ENCODE measurements at places on chromosomes 5 and 9.

- no peak for DNase-seq
Measured at GRCh38 chr9:124209279-124209678, 48.5 kb upstream of the NEK6 start.

DNA sequence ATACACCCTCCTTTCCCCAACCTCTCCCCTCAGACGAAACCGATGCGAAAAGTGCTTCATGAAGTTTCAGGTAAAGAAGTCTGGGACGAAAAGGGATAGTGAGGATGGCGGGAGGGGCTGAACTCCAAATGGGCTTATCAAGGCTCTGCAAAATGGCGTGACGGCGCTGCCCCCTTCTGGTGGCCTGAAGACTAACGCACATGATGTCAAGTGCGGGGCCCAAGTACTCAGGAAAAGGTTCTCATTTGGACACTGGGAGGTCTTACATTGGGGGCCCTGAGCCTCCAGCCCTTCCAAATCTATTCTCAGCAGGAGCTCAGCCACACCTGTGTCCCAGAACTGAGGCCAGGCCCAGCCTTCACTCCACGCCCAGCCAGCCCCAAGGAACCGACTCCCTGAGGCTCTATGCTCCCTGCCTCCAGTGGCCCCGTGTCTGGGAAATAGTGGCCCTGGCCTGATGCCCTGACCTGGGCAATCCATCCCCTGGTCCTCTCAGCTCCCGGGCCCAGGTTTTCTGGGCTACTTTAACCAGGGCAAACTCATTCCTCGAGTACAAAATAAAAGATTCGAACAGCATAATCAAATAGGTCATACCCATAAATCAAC lies 119.9 kb downstream of the KCNIP1 start:
- no peak for DNase-seq

DNA sequence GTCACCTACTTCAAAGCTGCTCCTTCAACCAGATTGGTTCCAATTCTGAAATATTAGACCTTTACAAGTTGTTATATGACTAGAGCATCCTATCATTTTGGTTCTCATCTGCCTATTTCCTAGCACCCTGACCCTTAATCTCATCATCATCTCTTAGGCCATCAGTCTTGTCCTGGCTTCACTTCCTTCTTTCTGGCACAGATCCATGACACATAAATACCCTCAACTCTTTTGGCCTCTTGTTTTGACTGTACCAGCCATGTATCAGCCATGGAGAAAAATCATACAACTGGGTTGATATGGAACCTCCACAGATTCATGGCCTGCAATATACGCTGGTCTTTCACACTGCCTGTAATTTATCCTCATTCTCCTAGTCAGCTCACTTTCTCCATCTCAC lies 123.1 kb upstream of the FBXL17 start:
- DNase-seq = no peak

GRCh38 chr5:52961274-52961681 lies 27.9 kb upstream of the ITGA2 start:
- no peak for DNase-seq

- no peak for DNase-seq
Measured at GRCh38 chr5:38135486-38136039, 122.8 kb upstream of the EGFLAM start.

DNA sequence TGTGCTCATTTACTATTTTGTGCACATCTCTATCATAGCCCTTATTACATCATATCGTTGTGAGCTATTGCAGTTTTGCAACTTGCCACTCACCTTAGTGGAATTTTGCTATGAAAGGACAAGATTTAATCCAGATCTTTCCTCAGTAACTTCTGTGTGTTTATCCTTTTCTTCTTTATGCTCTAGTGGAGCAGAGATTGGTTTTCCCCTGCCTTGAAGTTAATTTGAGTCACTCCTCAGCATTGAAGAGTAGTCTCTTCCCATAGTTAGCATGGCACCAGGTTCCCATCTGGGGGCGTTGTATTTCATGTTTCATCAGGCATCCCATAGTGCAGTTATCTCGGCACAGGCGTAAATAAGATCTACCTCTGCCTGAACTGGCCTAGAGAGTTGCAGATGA lies 510.4 kb downstream of the PSAT1 start:
- DNase-seq = no peak

DNA sequence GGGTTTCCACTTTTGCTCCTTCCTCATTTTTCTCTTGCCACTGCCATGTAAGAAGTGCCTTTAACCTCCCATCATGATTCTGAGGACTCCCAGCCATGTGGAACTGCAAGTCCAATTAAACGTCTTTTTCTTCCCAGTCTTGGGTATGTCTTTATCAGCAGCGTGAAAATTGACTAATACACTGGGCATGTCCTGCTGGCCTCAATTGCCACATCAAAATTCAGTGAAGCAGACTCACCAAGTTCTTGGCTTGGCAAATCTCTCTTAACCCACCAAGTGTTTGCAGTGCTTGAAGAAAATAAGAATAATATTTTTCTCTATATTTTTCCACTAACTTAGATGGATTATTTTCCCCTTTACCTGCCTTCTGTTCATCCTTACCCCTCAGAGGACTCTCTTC lies 212.0 kb downstream of the BRINP1 start:
- no peak for DNase-seq

DNA sequence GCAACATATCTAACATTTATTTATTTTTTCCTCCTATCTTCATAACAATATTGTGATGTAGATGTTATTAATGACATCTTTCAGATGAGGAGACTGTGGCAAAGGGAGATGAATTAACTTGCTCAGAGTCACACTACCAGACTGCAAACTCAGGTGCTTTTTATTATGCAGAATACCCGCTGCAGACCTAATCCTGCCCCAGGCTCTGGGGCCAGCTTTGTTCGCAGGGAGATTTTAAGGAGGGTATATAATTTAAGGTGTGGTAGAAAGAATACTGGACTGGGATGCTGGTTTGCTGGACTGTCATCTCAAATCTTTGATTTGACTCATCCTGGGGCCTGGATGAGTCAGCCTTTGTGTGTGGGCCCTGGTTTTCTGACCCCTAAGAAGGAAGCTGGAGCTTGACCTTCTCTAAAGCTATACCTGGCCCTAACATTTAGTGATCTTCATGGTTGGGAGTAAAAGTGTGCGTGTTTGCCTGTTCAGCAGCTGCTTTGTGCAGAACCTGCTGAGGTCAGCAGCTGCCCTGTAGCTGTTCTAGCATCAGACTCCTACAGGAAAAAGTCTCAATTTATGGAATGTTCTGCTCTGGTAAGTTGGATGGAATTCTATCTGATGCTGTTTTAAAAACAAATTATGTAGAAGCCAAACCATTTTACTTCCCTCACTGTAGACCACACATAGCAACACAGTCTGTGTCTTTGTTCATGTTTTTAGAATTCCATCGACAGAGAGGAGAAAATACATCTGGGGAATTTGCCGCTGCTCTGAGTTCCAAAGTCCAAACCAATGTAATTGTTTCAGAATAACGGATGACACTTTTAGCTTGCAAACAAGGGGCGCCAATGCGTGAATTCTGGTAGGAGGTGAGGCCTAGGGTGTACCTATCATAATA lies 4.5 kb downstream of the SLC36A1 start:
- no peak for DNase-seq

- DNase-seq = no peak
Measured at GRCh38 chr5:66671305-66671704, 75.1 kb downstream of the MAST4 start.

DNA sequence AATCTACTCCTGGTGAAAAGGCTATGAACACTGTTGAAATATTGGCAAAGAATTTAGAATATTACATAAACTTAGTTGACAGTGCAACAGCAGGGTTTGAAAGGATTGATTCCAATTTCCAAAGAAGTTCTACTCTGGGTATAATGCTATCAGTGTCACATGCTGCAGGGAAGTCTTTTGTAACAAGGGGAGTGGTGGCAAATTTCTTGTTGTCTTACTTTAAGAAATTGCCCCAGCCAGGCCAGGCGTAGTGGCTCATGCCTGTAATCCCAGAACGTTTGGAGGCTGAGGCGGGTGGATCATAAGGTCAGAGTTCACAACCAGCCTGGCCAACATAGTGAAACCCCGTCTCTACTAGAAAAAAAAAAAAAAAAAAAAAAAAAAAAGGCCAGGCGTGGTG lies 86.3 kb upstream of the OTULINL start:
- no peak for DNase-seq

DNA sequence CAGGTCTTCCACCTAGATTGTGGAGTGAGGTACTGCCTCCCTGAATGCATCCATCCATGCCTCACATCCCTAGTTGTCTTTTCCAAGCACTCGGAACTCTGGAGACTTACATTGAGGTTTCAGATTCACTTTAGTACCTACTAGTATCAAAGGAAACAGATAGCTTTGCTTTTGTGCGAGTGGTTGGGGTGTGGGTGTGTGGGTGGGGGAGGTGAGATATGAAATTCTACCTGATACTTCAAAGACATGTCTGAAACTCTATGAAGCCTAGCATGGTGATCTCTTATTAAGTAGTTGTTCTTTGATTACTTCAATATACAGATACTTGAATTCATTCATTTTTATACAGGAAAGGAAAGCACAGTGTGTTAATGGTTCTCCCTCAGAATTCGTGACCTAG lies 64.4 kb downstream of the MCCC2 start:
- no peak for DNase-seq

GRCh38 chr9:97930972-97931371 lies 7.0 kb downstream of the HEMGN start:
- DNase-seq = peak; percentile 45

GRCh38 chr9:136688274-136689107 lies 1.2 kb upstream of the AGPAT2 start:
- DNase-seq = no peak

- no peak for DNase-seq
Measured at GRCh38 chr9:34547960-34548611, 25.3 kb upstream of the ENHO start.

DNA sequence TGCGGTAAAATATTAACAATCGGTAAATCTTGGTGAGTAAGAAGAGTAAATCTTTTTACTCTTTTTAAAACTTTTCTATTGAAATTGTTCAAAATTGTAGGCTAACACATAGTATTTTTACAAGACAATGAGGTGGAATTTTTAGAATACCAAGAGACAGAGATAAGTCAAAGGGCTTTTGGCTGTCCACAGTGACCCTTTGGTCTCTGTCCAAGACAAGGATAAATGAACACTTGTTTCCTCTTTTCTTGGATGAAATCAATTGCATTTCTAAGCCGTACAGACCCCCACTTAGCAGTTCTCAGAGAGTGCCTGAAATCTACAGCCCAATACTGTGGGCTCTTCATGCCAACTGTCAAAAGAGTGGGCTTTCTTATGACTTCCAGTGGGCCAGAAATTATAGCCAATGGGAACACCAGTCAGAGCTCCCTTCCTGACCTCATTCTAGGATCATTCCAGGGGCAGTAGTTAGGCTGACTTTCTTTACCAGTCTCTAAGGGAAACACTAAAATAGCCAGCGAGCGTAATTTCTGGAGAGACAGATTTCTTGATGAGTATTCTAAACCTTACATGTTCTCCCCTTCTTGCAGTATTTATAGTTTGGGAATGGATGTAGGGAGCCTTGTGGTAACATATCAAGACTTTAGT lies 74.1 kb downstream of the GALNT10 start:
- DNase-seq = no peak
